ENCODE measurements at places on chromosomes 6 and 20.

DNA sequence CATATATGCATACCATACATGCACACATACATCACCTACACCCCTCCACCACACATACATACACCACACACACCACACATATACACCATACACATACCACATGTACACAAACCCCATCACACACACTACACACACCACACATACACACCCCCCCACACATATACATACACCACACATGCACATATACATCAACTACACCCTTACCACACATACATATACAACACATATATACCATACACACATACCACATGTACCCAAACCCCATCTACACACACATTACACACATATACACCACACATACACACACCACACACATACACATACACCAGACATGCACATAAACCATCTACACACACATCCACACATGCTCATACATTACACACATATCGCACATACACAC lies 52.7 kb downstream of the DAAM2 start:
- DNase-seq, result no peak

DNA sequence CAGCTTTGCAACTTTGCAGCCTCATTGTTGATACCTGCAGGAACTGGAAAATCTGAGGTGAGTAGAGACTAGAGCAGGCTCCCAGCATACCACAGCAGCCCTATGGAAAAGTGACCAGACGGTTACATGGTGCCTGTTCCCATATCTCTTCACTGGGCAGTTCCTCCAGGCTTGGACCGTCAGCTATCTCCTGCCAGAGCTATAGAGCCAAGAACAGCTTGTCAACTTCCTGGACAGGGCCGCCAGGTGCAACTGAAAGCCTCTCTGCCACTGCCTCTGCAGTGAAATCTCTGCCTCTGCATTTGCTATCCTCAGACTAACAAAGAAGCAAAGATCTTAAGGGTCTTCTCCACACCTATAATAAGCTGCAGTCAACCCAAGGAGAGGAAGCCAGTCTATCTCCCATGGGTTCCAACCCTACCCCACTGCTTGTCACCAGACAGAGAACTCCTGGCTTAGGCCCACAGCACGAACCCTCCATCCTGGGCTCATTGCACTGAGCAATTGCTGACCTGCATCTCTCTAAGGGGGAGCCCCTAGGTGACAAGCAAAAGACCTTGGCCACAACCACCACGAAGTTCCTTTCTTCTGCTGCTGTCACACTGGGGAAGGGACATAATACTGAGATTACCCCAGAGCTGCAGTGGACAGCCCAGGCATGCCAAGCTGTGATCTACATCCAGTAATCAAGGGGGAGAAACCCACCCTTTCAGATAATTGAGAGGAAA lies 60.1 kb upstream of the KHDRBS2 start:
- no peak for DNase-seq

DNA sequence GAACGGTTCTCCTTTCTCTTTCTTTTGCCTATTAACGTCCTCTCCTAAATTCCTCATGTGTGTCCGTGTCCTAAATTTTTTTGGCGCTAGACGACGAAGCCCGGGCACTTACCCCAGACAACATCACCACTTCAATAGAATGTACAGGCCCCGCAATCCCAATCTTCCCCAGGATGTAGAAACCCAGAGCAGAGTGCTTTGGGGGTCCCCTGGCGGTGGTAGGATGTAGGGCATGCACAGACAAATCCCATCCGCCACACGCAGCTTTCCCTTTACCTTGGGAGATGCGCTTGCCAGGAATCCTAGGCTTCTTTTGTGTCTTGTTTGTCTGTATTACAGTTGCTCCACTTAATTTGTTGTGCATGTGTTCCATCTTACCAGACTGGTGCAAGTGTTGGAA lies 417.3 kb upstream of the ARID1B start:
- peak; percentile 33 for DNase-seq

- peak; percentile 4 for DNase-seq
These were observed 6.9 kb downstream of the NELFCD start for GRCh38 chr20:58987790-58988564.

GRCh38 chr6:74356391-74356790 lies 660.4 kb downstream of the CD109 start:
- no peak for DNase-seq

GRCh38 chr20:1302685-1303541 lies 26.0 kb downstream of the SDCBP2 start:
- no peak for DNase-seq

DNA sequence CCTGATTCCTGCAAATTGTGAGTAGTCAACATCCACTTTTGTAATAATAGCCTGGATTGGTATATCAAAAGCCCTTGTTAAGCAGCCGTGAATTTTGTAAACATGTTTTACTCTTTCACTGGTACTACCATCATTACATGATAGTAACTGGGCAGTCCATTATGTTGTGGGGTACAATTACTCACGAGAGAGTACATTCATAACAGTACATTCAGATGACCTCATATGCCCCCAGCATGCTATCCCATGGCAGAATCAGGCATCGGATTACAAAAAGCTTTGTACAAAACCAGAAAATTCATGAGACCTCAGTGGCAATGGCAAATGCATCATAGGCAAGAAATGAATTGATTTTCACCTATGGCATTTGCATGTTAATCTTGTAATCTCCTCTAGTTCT lies 166.2 kb downstream of the EPM2A start:
- no peak for DNase-seq

DNA sequence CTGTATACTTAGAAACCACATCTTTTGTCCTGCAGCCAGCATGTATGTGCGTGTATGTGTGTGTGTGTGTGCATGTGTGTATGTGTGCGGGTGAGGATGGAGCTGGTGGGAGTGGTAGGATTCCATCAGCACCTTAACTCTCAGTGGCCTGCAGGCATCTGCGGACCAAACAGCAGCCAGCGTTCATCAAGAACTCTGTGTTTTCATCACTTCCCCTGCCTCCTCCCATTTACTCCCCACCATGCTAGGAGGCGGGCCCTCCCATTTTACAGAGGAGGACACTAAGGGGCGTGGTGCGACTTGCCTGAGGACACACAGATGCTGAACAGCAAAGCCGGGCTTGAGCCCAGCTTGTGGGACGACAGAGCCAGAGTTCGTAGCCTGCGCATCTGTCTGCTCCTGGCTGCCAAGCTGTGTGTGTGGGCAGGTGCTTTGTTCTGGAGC lies 8.9 kb downstream of the VSTM2L start:
- DNase-seq, result no peak

- DNase-seq, result no peak
These were observed 110.0 kb upstream of the PMEPA1 start for GRCh38 chr20:57819691-57820380.

DNA sequence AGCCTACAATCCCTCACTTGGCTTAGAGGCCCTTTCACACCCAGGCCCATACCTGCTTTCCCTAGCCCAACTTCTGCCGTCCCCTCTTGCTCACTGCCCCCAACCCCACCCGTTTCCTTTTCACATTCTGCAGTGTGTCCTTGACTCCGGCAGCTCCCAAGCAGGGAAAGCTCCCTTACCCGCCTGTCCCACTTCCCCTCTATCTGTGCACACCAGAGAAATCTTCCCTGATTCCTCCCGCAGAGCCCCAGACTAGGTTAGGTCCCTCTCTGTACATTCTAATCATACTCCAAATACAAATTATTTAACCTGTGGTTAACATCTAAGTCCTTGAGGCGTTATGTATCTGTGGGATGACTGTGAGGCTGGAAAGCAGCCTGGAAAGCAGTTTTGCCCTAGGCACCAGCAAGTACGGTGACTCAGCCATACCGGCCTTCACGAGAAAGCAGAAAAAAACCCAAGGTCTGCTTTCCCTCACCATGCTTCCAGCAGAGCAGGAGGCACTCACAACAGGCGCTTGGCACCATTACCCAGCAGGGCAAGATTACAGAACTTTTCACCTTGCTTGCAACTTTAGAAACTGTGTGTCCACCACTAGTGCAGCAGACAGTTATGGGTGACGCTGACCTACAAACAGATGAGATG lies 22.3 kb downstream of the ELOVL5 start:
- DNase-seq, result no peak

- DNase-seq, result no peak
These were observed 21.7 kb upstream of the FAM217A start for GRCh38 chr6:4100655-4101054.

GRCh38 chr20:15030826-15031225 lies 693.4 kb upstream of the FLRT3 start:
- no peak for DNase-seq

GRCh38 chr20:51326201-51326819 lies 216.2 kb downstream of the NFATC2 start:
- DNase-seq, result peak; percentile 47

DNA sequence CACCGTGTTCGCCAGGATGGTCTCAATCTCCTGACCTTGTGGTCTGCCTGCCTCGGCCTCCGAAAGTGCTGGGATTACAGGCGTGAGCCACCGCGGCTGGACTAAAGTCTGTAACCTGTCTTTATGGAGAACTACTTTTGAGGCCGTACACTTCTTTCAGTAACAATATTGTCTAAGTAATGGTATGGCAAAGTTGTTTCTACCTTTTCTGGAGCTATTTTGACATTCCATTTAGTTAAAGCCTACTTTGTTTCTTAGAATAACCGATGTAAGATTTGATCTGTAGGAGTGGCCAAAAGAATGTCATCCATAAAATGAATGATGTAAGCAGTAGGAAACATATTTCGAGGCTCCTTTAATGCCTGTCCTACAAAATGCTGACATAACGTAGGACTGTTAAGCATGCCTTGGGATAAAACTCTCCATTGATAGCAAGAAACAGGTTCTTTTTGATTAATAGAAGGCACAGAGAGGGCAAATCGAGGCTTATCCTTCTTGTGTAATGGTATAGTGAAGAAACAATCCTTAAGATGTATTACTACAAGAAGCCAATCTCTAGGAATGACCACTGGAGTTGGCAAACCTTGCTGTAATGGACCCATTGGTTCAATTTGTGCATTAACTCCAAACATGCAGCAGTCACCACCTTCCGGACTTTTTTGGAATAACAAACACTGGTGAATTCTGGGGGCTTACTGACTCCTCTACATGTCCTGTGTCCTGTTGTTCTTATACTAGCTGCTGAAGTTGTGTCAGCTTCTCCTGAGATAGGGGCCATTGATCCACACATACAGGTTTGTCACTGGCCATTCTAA lies 35.9 kb downstream of the HLA-DRA start:
- no peak for DNase-seq

DNA sequence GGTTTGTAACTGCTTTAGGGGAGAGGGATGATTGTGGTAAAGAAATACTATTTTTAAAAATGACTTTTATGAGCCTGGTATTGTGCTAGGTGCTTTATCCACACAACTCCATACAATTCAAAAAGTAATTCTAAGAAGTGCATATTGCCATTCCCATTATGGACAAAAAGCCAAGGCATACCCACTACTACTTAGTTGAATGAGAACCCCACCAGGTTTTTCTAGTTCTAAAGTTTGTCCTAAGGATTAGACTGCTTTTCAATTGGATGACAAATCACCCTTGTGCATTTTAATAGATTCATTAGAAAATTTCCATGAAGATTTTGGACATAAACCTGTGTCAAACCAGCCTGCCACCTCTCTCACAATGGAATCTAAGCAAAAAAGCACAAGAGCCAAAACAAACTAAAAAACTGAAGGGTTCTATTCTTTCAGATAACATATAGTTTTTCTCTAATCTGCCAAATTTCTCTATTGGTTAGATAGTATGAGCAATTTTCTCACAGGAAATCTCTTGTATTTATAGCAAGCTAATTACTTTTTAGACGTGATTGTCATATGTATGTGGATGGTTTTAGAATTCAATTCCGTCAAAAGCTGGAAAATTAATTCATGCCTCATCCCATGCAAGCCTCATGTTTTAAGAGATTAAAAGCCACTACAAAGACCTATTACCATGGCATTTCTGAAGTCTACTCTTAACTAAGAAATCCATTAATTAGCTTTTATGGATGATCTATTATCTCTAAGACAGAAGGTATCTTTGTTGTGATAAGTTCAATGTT lies 325.5 kb downstream of the RNGTT start:
- DNase-seq, result no peak

- no peak for DNase-seq
These were observed 5.7 kb downstream of the KCNG1 start for GRCh38 chr20:51017251-51017650.

GRCh38 chr6:8108031-8108660 lies 5.8 kb upstream of the EEF1E1 start:
- DNase-seq, result peak; percentile 39

GRCh38 chr20:15851576-15852215 lies 721.6 kb downstream of the KIF16B start:
- DNase-seq, result no peak

DNA sequence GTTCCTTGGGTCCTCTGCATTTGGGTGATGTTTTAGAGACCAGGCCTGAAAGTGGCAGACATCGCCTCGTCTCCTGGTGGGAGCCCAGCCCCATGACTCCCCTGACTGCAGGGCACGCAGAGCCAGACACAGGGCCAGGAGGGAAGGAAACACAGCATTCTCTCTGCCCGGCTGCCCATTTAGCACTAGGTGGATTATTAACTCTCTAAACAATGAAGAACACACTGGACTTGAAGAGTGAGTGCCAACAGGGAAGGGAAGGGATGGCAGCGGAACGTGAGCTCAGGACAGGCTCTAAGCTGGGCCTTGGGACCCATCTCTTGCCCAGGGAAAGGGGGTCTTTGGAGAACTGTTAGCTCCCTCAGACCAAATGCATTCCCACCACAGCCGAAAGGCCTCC lies 80.4 kb downstream of the TBXT start:
- DNase-seq, result no peak

- peak; percentile 22 for DNase-seq
These were observed 453 bp downstream of the KCNQ5 start for GRCh38 chr6:72622094-72622940.

DNA sequence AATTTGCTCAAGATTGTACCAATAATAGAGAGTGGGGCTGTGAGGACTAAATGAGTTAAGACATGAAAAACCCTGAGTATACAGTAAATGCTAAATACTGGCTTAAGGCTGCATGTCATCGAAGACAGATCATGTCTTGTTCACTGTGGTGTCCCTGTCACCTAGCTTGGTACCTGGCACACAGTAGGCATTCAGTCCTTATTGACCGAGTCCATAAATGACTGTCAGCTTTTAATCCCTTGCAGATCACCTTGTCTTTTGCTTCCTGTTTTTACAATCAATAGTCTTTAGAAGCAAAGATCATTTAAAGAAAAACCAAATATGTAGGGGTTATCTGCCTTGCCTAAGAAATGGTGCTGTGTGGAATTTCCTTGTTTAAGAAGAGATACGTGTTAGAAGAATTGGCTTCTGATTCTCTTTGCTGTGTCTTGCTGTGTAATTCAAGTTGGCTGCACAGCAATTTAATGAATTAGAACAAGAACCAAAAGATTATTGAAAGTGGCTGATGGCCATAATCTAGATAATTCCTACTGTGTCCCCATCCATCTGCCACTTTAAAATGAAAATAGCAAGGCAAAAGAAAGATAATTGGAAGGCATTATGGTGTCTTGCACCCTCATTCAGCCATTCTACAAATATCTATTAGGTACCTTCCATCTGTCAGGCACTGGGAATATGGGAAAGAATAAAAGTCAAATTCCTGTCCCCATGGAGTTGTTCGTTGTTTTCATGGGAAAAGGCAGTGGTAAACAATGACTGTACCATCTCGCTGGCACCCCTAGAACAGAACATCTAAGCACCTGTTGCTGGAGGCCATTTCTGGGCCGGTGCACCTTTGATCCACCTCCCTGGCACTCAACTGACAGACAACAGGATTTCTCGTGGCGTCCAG lies 12.4 kb upstream of the MAPK13 start:
- no peak for DNase-seq

- peak; percentile 6 for DNase-seq
These were observed 40.4 kb upstream of the TINAG start for GRCh38 chr6:54267798-54268197.

Data from 8988T (cell line).